ENCODE measurements at places on chromosomes 5 and 9. TPM values are rescaled to one million over a fixed set of nuclear protein-coding genes. Genes with fewer than 3 reads are reported as not detected.
A peak's percentile ranks its signal among the peaks of the same experiment; 100 is the strongest.

DNA sequence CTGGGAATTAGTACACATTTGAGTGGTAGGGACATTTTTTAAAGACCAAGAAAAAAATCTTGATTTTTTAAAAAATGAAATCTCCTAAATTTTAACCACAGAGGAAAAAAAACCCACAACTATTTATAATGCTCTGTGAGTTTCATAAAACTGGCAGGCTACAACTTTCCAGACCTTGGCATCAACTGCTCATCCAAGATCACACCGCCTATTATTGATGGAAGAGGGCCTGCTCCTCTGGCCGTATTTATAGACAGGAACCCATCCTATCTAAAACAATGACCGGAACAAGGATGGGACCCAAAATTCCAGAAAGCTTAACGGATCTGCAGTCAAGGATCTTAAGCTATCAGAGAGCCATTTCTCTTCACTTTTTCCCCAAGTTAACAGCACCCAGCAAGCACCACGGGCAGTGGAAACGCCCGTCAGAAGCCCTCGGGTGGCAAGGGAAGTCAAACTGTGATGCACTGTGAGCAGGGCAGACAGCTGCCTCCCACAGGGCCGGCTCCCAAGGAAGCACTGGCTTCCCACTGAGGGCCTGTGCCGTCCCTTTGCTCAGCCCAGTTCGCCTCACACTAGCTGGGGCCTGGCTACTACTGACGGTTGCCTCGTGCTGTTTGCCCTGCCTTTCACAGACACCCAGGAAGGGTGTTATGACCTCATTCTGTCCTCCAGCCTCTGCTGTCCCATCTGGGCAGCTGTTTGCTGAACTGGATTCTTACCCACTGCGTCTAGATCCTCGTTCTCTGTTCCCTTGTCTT, 62.8 kb downstream of the CDC14B start:
- peak; percentile 27 for DNase-seq

The RMRP gene
- total RNA-seq: 22,490 TPM

The SPOCK1 gene
- 213 TPM for total RNA-seq

The GRM6 gene
- total RNA-seq: not detected

Data from left cardiac atrium (tissue), 4 donors.